Heart right ventricle (tissue), 16 donors: ENCODE measurements at places on chromosomes 5 and 9. TPM values are rescaled to one million over a fixed set of nuclear protein-coding genes. Genes with fewer than 3 reads are reported as not detected.

GGTA1 gene
- 42.1 TPM for total RNA-seq

GRM6 gene
- total RNA-seq: not detected

CEP72 gene
- 1.9 TPM for total RNA-seq

NDUFB6 gene
- 101 TPM for total RNA-seq

ITK gene
- total RNA-seq: 0.68 TPM

IL31RA gene
- total RNA-seq: 0.55 TPM

CDC14B gene
- 21.5 TPM for total RNA-seq

HNRNPA0 gene
- total RNA-seq: 14.9 TPM

SLC27A6 gene
- 85.2 TPM for total RNA-seq

C9 gene
- not detected for total RNA-seq

PAEP gene
- total RNA-seq: not detected

GLT6D1 gene
- not detected for total RNA-seq

SLC23A1 gene
- not detected for total RNA-seq

PCA3 gene
- not detected for total RNA-seq

DIRAS2 gene
- not detected for total RNA-seq

SPARC gene
- 1,135 TPM for total RNA-seq

WNT8A gene
- total RNA-seq: not detected

PDGFRB gene
- total RNA-seq: 24.5 TPM

MEF2C gene
- 76.5 TPM for total RNA-seq

FRRS1L gene
- total RNA-seq: 2.4 TPM

DDX4 gene
- total RNA-seq: not detected

SVEP1 gene
- total RNA-seq: 8.7 TPM

CYLC2 gene
- not detected for total RNA-seq

PCDHA3 gene
- not detected for total RNA-seq

TMEM215 gene
- not detected for total RNA-seq

MIER3 gene
- 9.8 TPM for total RNA-seq

FOXD4L6 gene
- not detected for total RNA-seq

NRARP gene
- total RNA-seq: 10.7 TPM

ABCA1 gene
- total RNA-seq: 16.2 TPM

TLX3 gene
- not detected for total RNA-seq

ANKRD33B gene
- total RNA-seq: 18.0 TPM

TPD52L3 gene
- total RNA-seq: not detected

TAF1L gene
- total RNA-seq: not detected

FCN2 gene
- total RNA-seq: not detected

LRRC14B gene
- total RNA-seq: 80.0 TPM

TMEM232 gene
- total RNA-seq: 4.1 TPM
